T-cell (primary cell): ENCODE measurements at places on chromosomes 2 and 18. TPM values are rescaled to one million over a fixed set of nuclear protein-coding genes. Genes with fewer than 3 reads are reported as not detected.

Gene UBE2F
- 48.9 TPM for total RNA-seq

Gene C1QL2
- total RNA-seq = not detected

Gene AKAIN1
- not detected for total RNA-seq

Gene TCF23
- total RNA-seq = not detected

Gene EFEMP1
- 0.95 TPM for total RNA-seq

Gene IWS1
- total RNA-seq = 28.9 TPM

Gene LAMA3
- total RNA-seq = 0.44 TPM

GRCh38 chr2:64331849-64332699, 121.9 kb upstream of the LGALSL start:
- no peaks in the 10 kb centered on the region for H3K27me3 ChIP-seq
- no peak for DNase-seq
- no peak overlapping the region for H3K27ac ChIP-seq
- no peak overlapping the region for H3K4me3 ChIP-seq

- H3K4me1 ChIP-seq = peaks cover 28% of the 10 kb centered on the region
- no peak for DNase-seq
- H3K4me3 ChIP-seq = no peak overlapping the region
- H3K27me3 ChIP-seq = peaks cover 50% of the 10 kb centered on the region
These were observed 2.4 kb downstream of the MTCL1 start for GRCh38 chr18:8707556-8708300.

- H3K4me1 ChIP-seq = no peaks in the 10 kb centered on the region
- no peak overlapping the region for H3K4me3 ChIP-seq
- H3K27ac ChIP-seq = no peak overlapping the region
- no peaks in the 10 kb centered on the region for H3K27me3 ChIP-seq
These were observed 300.1 kb downstream of the TDRD15 start for GRCh38 chr2:21423854-21424253.

DNA sequence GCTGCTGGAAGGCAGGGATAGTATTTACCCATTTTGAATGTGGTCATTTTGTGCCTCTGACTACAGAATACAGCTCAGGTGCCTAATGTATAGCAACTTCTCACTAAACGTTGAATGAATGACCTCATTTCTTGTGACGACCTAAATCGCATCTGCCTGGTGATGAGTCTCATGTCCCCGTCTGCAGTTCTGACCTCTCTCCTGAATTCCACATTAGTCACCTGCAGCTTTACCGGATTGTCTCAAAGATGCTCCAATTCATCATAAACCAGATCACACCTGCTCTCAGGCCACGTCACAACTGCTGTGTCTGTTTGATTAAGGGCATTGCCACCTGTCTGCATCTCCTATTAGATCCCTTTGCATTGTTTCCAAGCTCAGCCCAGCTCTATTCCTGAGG, 133.6 kb upstream of the MYT1L start:
- H3K27me3 ChIP-seq = no peaks in the 10 kb centered on the region
- DNase-seq = no peak
- H3K4me3 ChIP-seq = no peak overlapping the region
- no peaks in the 10 kb centered on the region for H3K4me1 ChIP-seq

GRCh38 chr2:216838151-216838550, 21.7 kb downstream of the TNP1 start:
- no peaks in the 10 kb centered on the region for H3K36me3 ChIP-seq
- no peaks in the 10 kb centered on the region for H3K27me3 ChIP-seq
- no peak overlapping the region for H3K4me3 ChIP-seq
- H3K4me1 ChIP-seq = no peaks in the 10 kb centered on the region
- DNase-seq = no peak

GRCh38 chr2:127146820-127147502, 40.0 kb upstream of the BIN1 start:
- DNase-seq = no peak
- no peaks in the 10 kb centered on the region for H3K27me3 ChIP-seq
- no peaks in the 10 kb centered on the region for H3K36me3 ChIP-seq
- H3K4me1 ChIP-seq = no peaks in the 10 kb centered on the region

GRCh38 chr2:54531558-54531957, 75.4 kb downstream of the SPTBN1 start:
- H3K27ac ChIP-seq = no peak overlapping the region
- no peak overlapping the region for H3K4me3 ChIP-seq
- no peaks in the 10 kb centered on the region for H3K36me3 ChIP-seq
- no peaks in the 10 kb centered on the region for H3K27me3 ChIP-seq
- H3K4me1 ChIP-seq = no peaks in the 10 kb centered on the region
- no peak for DNase-seq
